ENCODE measurements at places on chromosomes 7 and 10.

GRCh38 chr7:64951250-64951848 is 39.5 kb downstream of the ZNF117 start:
- DNase-seq: no peak

DNA sequence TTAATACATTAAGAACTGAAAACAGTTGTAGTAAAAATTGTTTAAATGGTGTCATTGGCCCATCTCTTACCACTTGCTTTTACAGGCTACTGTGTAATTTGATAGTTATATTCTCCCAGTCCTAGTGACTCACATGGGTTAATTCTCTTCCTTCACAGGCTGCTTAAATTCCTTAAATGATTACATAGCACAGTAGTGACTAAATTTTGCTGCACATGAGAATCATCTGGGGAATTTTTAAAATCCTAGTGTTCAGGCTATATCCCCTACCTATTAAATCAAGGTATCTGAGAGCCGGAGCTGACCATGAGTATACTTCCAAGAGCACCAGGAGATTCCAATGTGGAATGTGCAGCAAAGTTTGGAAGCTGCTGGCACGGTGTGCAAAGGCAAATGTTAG is 45.3 kb upstream of the ZNF800 start:
- no peak for DNase-seq

GRCh38 chr7:8579661-8580194 is 146.3 kb downstream of the NXPH1 start:
- DNase-seq: no peak

GRCh38 chr10:86747796-86748581 is 8.4 kb upstream of the BMPR1A start:
- no peak for DNase-seq

DNA sequence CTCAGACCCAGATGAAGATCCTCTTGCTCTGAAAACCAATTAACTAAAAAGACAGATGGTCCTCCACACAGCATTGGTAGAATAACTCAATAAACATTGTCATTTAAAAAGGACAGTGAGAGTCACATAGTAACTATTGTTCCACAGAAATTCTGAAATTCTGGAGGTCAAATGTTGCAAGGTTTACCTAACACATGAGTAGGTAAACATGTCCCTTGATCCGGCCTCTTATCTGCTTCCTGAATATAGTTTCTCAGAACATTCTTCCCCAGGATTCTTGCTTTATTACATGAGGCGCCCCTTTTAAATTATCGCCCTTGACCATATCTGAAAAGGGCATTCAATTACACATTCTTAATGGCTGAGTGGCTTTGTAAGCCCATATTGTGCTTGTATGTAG is 270.7 kb downstream of the SEMA3D start:
- DNase-seq: no peak

DNA sequence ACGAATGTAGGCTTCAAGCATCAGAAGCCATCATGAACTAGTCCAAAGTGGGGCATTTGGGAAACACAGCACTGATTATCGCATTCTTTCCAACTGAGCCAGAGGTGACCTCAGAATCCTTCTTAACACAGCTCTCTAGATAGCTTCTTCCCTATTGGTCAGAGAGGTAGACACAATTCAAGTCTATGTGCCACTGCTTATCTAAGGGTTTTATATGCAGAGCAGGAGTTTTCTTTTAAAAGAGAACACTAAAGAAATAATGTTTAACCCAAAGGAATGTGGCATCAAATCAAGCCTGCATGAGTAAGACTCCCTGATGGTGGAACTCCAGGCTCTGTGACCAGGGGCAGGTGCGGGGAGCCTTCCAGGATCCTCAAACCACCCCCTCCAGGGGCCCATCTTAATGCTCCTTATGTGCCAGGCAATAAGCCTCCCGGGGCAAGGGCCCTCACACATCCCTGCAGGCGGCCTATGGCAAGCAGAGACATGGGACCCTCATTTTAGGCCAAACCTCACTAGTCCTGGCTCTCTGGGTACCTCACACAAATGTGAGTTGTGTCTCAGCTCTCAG is 13.8 kb downstream of the HSPA12A start:
- peak; percentile 42 for DNase-seq

- DNase-seq: no peak
Observed at GRCh38 chr7:111853201-111853990, 291.1 kb upstream of the IMMP2L start.

DNA sequence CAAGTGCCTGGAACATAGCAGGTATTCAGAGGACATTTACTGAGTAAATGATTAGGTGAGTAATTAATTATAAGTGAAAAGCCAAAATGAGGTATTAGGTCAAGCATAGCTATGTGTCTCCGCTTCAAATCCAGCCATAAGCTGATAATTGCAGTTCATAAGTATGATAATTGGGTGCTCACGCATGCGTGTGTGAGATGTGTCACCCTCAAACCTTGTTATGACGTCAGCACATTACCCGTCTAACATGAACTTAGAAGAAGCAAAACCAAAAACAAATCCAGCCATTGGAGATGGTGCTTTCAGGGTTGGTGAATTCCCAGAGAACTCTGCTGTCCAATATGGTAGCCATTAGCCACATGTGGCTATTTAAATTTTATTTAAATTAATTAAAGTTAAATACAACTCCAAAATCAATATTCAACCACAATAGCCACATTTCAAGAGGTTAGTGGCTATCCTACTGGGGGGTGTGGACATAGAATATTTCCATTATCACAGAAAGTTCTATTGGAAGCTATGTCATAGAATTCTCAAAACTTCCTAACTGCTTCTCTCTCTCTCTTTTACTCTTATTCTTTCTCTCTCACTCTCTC is at the start of gene CPA5:
TSS of gene CPA5 (plus strand) at position 546 of the 596 bp plus-strand sequence. CDS start 1,670 bp downstream, outside the sequence.
- DNase-seq: no peak

Measured in sigmoid colon (tissue), 7 donors.